ENCODE measurements at places on chromosomes 7 and 10. TPM values are rescaled to one million over a fixed set of nuclear protein-coding genes. Genes with fewer than 3 reads are reported as not detected.

The FAM25G gene
- total RNA-seq, result not detected

The RSBN1L gene
- 19.2 TPM for total RNA-seq

The TRIM73 gene
- 0.66 TPM for total RNA-seq

The TMEM248 gene
- total RNA-seq, result 86.0 TPM

The SFTPA2 gene
- total RNA-seq, result not detected

The LFNG gene
- 10.8 TPM for total RNA-seq

The CYP2C8 gene
- total RNA-seq, result not detected

The CLCN1 gene
- total RNA-seq, result not detected

The NPC1L1 gene
- not detected for total RNA-seq
